BJ (cell line): ENCODE measurements at places on chromosomes 12 and 14. TPM values are rescaled to one million over a fixed set of nuclear protein-coding genes. Genes with fewer than 3 reads are reported as not detected.

- peak; percentile 94 for DNase-seq
Measured at GRCh38 chr14:96053600-96054381, 14.6 kb downstream of the C14orf132 start.

GRCh38 chr12:47868552-47869031, 36.2 kb downstream of the VDR start:
- DNase-seq, result no peak

GRCh38 chr12:38385486-38385885, 68.9 kb downstream of the ALG10B start:
- DNase-seq, result no peak

GRCh38 chr14:62501021-62501750, 544.1 kb downstream of the KCNH5 start:
- no peak for DNase-seq

DNA sequence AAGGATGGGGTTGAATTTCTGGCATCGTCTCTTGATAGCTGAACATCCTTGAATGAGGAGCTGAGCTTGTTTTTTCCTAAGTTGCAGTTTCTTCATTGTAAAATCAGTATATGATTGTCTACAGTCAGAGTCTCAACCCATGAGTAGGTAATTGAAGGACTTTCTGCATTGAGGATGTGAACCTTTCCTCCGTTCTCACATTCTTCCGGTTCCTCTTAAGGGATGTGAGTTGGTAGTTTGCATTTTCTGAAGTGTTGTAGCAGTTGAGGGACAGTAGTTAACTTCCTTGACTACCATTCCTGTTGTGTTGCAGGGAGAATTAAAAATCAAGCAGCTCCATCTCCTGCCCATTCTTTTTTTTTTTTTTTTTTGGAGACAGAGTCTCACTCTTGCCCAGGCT, 19.1 kb downstream of the TPCN1 start:
- DNase-seq, result no peak

DNA sequence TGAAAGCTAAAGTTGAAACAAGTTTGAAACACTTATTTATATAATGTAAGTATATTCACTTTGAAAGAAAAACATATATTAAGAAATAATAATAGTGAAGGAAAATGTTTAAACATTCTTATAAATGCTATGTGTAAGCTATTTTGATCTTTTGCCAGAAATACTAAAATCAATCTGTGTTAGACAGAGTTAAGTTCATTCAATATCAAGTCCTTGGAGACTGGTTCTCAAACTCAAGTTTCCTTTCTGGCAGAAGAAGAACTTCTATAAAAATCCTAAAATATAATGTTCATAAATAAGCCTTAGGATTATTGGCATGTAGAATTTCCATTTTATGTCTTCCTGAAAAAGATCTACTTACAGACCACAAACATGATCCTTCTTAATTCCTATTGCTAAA, 45.3 kb downstream of the TAOK3 start:
- DNase-seq, result no peak

DNA sequence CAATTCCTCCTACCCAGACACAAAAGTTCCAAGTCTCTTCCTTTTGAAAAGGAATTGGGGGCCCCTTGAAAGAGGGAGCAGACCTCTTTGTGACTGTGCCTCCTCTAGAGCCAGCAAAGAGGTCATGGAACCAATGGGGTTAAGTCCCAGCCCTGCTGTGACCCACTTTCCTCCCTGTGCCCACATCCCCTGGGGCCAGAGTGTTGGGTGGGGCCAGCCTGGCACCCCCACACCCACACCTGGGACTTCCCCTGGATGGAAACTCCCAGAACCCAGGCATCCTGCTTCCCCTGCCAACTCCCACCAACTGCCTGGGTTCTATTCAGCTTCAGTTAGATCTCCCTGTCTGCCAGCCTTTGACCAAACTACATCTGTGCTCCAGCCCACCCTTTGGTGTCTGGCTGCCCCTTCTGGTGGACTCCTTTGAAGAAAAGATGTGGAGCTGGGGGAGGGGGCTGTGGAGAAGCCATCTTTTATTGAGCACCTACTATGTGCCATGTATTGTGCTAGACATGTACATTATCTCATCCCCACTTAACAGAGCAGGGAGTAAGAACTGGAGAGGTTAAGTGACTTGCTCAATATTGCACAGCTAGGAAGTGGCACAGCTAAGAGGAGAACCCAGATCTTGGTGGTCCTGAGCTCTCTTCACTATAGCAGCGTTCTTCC, 4.6 kb upstream of the RARG start:
- DNase-seq, result no peak

The FOXG1 gene
- polyA plus RNA-seq, result 0.01 TPM in 1 of 2 replicates, not detected in the other

The CNTN1 gene
- polyA plus RNA-seq, result 0.11 and 0.40 TPM in 2 replicates
